Activated CD8-positive, alpha-beta memory T cell treated with anti-CD3 and anti-CD28 coated beads for 1 hour (primary cell): ENCODE measurements at places on chromosomes 2 and 18.

- peak; percentile 24 for DNase-seq
Observed at GRCh38 chr2:28583899-28584553, 88.2 kb downstream of the PLB1 start.

- no peak for DNase-seq
Observed at GRCh38 chr18:59927246-59927825, 27.5 kb downstream of the PMAIP1 start.

- DNase-seq = no peak
Observed at GRCh38 chr2:174286172-174286571, 37.8 kb upstream of the OLA1 start.

DNA sequence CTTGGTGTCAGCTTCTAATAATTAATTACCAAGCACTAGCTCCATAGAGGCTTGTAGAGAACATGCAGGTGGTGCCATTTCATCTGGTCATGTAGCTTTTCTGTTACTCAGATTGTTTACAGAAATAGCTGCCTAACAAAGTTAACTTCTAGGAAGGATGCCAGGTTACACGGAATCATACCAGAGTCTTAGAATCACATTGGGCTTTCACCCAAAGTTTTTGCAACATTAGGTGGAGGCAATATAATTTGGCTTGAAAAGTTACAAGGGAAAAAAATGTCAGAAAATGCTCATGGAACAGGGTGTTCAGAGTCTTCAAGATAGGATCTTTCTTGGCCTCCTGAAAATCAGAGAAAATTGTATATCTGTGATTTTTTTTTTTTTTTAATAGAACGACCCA is 135.6 kb downstream of the ARHGAP15 start:
- no peak for DNase-seq

DNA sequence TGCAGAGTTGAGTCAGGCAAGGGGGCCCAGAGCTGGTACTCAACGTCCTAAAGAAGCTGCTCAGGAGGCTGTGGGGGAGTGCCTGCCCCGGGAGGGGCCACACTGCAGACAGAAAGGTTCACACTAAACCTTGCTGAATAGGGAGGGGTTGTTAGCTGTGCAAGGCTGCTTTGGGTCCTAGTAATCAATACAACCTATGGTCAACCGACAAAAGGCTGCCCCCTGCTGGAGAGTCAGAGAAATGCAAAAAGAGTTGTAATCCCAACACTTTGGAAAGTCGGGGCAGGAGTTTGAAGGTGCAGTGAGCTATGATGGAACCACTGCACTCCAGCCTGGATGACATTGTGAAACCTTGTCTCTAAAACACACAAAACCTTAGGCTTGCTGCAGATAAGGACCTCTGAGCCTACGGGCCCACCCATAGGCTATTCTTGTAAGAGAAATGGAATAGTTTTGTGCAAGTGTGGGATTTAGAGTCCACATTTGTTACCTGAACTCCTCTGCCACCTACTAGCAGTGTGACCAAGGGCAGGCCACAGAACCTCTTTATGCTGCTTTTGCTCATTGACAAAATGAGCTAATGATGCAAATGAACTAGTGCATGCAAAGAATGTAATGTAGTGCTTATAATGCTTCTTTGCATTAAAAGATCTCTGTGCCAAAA is 81.5 kb downstream of the PRPF40A start:
- peak; percentile 16 for DNase-seq

- DNase-seq = no peak
Observed at GRCh38 chr2:84686783-84687476, 170.6 kb downstream of the DNAH6 start.

DNA sequence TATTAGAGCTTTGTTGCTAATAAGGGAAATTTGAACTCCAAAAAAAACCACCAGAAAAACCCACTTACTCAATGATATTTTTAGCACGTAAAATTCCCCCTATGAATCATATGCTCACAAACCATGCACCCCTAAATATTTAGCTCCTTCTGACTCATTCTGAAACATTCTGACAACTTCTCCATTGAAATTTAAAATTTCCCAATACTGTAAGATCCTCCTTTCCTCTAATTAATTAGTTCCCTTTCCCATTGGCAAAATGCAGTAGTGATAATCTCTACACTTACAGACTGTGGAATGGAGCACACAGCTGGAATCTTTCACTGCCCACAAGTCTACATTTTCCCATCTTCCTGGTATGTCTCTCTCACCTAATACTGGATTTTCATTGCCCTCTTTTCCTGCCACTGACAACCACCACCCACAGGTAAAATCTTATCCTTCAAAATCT is 215.8 kb upstream of the ACVR2A start:
- DNase-seq = no peak

GRCh38 chr18:61606759-61607158 is 273.5 kb downstream of the CDH20 start:
- no peak for DNase-seq
